ENCODE measurements at places on chromosomes 16 and 17.

DNA sequence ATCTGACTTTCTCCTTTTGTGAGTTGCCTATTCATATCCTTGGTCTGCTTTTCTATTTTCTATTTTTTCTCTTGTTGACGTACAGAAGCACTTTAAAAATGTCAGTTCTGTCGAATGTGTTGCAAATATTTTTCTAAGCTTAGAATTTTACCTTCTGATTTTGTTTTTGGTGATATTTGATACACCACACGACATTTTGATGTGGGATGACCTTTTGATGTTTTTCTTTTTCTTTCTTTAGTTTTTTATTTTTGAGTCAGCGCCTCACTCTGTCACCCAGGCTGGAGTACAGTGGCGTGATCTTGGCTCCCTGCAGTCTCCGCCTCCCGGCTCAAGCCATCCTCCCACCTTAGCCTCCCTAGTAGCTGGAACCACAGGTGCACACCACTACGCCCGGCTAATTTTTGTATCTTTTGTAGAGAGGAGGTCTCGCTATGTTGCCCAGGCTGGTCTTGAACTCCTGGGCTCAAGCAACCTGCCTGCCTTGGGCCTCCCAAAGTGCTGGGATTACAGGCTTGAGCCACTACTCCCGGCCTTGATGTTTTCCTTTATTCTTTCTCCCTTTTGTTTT is 39.6 kb downstream of the WSB1 start:
- no peak for DNase-seq

DNA sequence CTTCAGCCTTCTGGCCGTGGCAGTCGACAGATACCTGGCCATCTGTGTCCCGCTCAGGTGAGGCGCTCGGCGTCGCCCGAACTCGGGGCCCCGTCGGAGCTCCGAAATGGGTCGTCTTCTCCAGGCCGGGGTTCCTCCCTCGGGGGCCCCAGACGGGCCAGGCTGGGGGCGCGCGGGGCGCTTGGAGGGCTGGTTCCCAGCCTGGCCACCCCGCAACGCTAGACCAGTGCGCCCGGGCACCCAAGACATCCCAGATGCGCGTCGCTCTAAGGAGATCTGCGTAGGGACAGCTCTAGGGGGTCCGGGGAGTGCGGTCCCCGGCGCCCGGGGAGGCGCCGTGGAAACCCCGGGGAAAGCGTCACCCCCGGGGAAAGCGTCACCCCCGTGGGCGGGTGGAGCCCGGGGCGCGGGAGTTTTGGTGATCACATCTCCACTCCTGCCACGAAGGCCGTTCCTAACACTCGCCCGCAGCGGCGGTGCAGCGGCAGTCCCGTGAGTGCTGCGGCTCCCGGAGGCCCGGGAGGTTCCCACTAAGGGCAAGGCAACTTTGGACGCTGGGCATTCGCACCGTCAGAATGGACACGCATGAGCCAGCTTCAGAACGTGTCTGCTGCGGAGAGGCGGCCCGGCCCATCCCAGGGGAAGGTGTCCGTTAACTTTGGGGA is 729 bp downstream of the ADORA2B start:
- no peak for DNase-seq

GRCh38 chr16:84503751-84504395 is 586 bp downstream of the MEAK7 start:
- no peak for DNase-seq

DNA sequence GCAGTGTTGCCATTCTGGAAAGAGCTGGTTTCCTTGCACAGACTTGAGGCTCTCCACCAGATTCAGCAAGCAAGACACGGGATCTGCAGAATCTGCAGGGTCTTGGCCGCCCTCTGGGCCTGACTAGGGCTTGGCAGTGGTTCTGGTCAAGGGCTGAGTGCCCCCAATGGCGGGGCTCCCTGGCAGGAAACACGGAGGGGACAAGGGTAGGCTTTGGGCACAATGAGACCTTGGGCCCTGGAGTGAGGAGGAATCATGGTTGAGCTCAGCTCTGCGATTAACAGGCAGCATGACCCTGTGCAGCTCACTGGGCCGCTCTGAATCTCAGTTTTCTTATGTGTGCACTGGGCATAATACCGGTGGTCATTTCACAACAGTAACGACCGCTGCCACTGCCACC is 249.9 kb downstream of the GSG1L start:
- no peak for DNase-seq

GRCh38 chr17:59335685-59336084 is 4.2 kb downstream of the YPEL2 start:
- DNase-seq: no peak

DNA sequence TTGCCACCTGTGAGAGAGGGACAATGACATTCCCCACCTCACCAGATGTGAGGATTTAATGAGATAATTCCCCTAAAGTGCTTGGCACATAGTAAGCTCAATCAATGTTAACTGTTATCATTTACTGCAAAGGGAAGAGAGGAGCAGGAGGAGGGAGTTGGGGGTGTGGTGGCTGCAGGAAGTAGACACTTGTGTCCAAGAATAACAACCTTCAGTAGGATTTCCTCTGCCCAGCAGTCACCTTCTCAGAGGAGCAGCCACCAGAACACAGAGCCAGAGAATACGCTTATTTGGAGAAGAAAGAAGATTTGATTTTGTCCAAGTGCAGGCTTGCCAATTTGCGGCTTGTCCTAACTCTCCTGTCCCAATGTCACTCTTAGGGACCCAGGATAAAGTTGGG is 10.2 kb downstream of the CBX4 start:
- DNase-seq: no peak

DNA sequence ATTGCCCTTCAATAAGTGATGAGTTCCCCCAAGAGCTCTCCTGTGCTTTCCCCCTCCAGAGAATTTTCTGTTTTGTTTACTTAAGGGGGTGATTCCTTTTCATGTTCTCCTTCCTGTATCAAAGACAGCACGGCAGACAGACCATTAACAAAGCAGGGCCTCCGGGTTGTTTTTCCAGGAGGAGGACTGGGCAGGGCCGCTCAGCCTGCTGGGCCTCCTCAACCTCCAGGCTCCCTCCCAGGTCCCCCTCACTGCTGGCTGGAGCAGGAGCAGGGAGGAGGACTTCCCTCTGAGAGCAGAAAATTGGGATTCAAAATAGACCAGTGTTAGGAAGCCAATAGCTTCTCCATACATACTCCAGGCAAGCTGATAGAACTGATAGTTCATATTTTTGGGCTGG is 20.4 kb downstream of the SDK2 start:
- DNase-seq: no peak

GRCh38 chr17:17700251-17700969 is 19.2 kb downstream of the RAI1 start:
- DNase-seq: no peak

DNA sequence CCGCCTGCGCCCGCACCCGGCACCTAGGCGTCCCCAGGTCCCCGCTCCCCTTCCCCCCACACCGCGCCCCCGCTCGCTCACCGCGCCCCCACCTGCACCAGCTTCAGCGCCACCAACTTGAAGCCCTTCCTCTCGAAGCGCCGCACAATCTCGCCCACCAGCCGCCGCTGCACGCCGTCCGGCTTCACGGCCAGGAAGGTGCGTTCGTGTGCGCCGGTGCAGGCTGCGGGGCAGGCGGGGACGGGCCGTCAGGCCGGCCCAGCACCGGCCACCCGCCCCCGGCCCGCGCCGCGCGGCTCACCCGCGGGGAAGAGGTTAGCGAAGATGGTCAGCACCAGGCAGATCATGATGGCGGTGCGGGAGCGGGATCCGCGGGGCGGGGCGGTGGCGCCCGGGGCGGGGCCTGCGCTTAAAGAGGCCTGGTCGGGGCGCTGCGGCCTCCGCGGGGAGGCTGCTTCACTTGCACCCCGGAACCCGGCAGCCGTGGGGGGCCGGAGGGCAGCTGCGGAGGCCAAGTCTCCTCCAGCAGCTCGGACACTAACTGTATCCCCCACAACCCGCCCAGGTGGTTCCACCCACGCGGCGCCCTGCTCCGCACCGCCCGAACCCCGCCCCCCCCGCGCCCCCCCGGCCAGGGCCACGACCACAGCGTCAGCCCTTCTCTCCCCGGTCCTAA is at the start of gene NME3:
TSS of gene NME3 (minus strand) at position 356 of the 676 bp plus-strand sequence. CDS start at position 347, 9 bp downstream.
- DNase-seq: peak; percentile 53

DNA sequence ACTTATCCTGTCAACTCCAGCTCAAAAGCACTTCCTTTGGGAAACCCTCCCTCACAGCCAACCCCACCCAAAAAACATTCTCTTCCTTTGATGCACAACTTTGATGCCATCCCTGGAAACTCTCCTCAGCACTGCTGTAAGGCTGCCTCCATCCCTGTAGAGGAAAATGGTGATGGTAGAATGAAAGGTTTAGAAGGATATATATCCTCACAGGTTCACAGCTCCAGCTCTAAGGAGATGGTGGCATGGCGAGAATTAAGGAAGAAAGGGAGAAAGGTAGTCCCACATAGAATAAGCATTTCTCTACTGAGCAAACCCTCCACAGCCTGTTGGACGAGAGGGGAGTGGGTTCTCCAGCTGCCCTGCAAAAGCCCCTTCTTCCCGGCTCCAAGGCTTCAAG is 2.2 kb upstream of the DLX4 start:
- no peak for DNase-seq
